ENCODE measurements at places on chromosomes 6 and 20. TPM values are rescaled to one million over a fixed set of nuclear protein-coding genes. Genes with fewer than 3 reads are reported as not detected.

GGTLC1 gene
- total RNA-seq: not detected

DNA sequence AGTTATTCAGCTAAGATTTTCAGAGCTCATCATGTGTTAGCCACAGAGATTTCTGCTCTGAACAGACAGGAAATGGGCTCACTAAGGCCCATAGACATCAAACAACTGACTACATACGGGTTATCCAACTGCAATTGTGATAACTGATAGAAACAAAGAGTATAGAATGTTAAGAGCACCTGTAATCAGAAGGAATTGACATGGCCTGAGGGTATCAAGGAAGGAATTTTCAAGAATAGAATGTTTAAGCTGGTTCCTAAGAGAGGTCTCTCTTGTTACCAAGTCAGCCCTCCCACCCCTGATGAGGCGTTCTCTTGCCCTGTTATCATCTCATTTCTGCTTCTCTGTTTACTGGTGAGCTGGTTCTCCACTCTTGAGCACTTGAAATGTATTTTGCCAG is at the start of gene MEI4:
MEI4 (plus strand) TSS at position 301 of the 400 bp plus-strand sequence. CDS start 37,633 bp downstream, outside the sequence.
- no peak for DNase-seq

DNA sequence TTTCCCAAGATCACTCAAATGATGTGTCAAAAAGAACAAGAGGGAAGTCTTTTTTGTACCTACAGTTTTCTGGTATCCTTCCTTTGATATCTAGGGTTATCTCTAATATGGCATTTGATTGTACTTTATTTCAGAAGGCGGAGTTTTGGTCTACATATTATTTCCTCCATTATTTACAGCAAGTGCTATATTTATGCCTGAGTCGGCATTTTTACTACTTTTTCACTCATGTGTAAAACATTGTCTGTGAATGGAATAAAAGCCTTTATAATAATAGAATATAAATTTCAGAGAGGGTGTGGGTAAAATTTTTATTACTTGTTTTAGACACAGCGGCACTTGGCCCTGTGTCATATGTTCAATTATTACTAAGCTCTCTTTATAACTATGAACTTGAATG is 398.4 kb downstream of the BCKDHB start:
- no peak for DNase-seq

NR2E1 gene
- total RNA-seq: not detected

CLVS2 gene
- total RNA-seq: not detected

GRCh38 chr6:157791450-157791849 is 31.6 kb upstream of the SNX9 start:
- no peak for DNase-seq

BPIFB1 gene
- not detected for total RNA-seq

PLEKHG1 gene
- total RNA-seq: 3.8 TPM

DNA sequence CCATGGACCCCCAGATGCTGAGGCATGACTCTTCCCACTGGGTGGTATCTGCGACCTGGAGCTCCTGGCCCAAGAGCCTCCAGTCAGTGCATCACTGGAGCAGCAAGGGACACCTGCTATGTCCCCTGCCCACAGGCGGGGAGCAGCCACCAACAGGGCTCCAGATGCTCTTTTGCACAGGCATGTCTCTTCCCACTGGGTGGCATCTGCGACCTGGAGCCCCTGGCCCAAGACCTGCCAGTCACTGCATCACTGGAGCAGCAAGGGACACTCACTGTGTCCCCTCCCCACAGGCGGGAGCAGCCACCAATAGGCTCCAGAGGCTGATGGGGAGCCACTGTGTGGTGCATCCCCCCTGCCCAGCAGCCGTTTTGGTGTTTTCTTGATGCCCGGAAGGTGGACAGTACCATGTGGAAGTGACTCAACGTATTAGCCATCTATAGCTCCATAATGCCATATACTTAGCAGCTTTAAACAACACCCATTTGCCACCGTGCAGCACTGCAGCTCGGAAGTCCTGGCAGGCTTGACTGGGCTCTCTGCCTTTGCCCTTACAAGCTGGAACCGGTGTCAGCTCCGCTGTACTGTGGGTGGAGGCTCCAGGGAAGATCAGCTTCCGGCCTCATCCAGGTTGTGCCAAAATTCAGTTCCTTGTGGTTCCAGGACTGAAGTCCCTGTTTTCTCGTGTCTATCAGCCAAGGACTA is 124.9 kb upstream of the CST7 start:
- DNase-seq: no peak

GRCh38 chr6:111580826-111581505 is 24.7 kb downstream of the TRAF3IP2 start:
- DNase-seq: no peak

DNA sequence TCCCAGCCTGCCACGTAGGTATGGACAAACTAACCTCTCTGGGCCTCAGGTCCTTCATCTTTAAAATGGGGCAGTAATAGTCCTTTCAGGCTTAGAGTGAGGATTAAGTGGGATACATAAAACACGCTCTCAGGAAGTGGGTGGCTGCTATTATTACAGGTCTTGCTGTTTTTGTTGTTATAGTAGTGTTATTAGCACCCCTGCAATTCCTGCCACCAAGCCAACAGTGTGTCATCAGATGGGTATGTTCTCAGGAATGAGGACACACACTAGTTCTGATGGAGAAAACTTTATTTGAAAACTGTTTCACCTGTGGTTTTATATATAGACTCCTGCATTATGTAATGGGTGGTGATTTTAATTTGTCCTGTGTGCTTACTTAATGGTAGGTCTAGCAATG is 131.7 kb downstream of the LRRC1 start:
- DNase-seq: no peak

- DNase-seq: no peak
These were observed 62.4 kb upstream of the TMEM200A start for GRCh38 chr6:130303431-130303830.

TUBB1 gene
- total RNA-seq: not detected

- no peak for DNase-seq
These were observed 602.9 kb upstream of the ARID1B start for GRCh38 chr6:156174031-156174890.

ANGPT4 gene
- total RNA-seq: not detected

DNA sequence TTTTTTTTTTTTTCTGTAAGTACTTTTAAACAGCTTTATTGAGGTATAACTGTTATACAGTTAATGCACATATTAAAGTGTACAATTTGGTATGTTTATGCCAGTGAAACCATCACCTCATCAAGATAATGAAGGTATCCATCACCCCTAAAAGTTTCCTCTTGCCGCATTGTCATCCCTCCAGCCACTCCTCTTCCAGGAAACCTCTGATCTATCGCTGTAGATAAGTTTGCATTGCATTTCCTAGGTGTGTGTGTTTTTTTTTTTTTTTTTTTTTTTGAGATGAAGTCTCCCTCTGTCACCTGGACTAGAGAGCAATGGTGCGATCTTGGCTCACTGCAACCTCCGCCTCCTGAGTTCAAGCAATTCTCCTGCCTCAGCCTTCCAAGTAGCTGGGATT is 3.1 kb downstream of the SLX4IP start:
- no peak for DNase-seq

ADGRF4 gene
- not detected for total RNA-seq

GRCh38 chr6:128963561-128963960 is 80.6 kb downstream of the LAMA2 start:
- no peak for DNase-seq

DNA sequence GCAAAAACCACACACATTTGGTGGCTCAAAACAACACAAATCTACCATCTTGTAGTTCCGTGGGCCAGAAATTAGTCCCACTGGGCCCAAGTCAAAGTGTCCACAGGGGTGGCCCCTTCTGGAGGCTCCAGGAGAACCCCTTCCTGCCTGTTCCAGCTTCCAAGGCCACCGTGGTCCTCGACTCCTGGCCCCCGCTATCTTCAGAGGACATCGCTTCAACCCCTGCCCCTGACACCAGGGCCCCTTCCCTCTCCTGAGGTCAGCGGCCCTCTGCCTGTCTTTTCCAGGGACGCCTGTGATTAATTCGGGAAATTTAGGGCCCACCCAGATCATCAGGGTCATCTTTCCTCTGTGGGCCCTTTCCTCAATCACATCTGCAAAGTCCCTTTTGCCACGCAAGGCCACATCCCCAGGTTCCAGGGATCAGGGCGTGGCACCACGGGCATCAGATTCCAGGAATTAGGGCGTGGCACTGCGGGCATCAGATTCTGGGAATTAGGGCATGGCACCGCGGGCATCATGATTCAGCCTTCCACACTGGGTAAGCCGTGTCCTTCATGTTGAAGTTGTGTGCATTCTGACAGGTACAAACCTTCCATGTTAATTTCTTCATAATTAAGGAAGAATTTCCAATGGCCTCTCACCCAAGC is 59.9 kb upstream of the SMOC2 start:
- DNase-seq: no peak

GRCh38 chr6:50709366-50709734 is 4.0 kb upstream of the TFAP2D start:
- DNase-seq: no peak

RIMS1 gene
- not detected for total RNA-seq

GRCh38 chr6:127249621-127250020 is 17.0 kb upstream of the RNF146 start:
- DNase-seq: no peak

DUSP15 gene
- total RNA-seq: not detected
